Activated T-helper 9 cell treated with anti-CD3 and anti-CD28 coated beads, Interleukin-2, amount 50 U/mL, for 16 hours (primary cell): ENCODE measurements at places on chromosomes 16 and 17.

DNA sequence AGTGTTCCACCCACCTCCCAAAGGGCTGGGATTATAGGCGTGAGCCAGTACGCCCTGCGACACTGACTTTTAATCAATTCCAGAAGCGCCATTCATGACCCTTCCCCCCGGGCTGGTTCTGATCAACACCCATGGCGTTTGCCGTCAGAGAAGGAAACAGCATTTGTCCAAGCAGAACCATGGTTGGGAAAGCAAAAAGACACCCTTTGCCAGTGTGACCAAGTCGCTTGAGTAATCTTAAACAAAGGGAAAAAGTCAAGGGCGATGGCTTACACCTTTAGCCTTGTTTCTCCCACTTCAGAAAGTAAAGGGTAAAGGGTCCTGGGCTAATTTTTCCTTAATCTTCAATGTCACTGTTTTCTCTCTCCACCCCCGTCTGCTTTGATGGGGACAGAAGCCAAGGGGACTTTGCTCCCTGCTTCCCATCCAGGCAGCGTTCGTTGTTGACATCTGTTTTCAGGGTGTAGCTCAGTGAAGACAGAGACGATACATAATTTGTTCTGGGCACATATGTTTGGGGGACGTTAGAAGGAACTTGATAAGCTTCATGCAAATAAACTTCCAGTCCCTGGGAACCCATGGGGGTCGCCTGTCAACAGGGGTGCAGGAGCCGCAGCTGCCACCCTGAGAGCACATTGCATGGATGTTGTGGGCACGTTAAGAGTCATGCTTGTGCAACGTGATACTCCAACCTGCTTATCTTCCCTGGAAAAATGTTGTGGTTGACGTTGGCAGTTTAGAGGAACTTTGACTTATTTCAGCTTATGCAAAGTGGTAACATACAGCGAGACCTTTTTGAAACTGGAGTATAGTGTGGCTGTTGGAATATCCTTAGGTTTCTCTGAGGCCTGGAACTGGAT lies 50.6 kb upstream of the TANGO6 start:
- DNase-seq = no peak

- DNase-seq = peak; percentile 36
These were observed 40.5 kb upstream of the ATP2A3 start for GRCh38 chr17:4004517-4005295.

GRCh38 chr16:84594725-84595038 lies 23.2 kb downstream of the COTL1 start:
- DNase-seq = no peak

DNA sequence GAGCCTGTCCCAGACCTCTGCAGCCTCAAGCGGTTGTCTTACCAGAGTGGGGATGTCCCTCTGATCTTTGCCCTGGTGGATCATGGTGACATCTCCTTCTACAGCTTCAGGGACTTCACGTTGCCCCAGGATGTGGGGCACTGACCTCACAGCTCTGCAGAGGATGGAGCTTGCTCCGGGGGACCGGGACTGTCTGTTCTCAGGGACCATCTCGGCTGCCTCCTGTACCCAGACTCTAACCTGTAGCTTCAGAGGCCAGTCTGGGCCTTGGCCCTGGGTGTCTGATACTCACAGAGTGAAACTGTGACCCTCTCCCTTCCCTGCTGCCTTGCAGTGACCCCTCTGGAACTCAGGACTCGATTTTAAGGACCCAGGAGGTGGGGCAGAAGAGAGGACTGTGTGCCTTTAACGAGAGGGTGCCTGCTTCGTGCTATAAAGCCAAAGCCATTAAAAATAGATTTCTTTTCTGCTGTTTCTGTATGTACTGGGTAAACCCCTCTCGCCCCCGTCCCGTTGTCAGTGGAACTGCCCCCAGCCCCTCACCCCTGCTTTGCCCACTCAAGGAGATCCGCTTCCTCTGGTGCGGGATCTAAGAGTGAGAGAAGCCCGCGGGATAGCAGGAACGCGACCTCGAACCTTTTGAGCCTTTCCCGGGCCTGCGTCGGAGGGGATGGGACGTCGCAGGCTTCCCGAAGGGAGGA lies 1.1 kb upstream of the LLGL2 start:
- DNase-seq = no peak

DNA sequence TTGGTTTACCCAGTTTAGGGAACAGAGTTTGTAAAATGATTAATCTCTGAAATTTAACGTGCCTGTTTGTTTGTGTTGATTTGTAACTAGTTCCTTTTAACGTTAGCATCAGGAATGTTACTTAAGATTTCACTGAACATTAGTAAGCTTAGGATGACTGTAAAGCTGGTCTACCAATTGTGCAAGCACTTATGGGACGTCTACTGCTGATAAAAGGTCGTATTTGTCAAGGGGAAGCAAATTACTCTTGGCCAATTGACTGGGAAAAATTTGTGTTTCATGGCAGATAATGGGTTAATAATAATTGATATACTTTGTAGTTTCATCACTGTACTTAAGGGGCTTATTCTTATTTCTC lies 11.8 kb downstream of the METTL9 start:
- DNase-seq = no peak

DNA sequence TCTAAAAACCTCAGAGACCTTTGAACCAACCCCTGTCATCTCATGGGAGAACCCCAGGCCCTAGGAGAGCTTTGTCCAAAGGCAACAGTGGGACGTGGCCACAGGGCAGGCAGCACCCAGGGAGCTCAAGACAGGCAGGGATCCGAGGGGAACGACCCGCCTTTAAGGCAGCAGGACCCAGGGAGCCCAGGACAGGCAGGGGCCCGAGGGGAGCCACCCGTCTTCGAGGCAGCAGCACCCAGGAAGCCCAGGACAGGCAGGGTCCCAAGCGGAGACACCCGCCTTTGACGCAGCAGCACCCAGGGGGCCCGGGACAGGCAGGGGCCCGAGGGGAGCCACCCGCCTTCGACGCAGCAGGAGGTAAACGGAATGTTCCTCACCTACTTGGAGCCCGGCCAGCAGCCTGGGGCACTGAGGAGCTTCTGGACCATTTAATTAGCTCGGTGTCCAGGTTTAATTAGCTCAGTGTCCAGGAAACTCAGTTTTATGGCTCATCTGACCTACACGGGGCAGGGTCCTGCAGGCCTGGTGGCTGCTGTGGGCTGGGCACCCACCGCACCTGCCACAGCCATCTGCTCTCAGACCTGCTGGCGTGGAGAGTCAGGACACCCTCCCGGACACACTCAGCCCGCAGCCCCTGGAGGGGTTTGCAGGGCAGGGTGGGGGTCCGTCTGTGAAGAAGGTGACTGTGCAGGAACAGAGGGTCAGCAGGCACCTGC lies 24.4 kb downstream of the PIEZO1 start:
- no peak for DNase-seq

DNA sequence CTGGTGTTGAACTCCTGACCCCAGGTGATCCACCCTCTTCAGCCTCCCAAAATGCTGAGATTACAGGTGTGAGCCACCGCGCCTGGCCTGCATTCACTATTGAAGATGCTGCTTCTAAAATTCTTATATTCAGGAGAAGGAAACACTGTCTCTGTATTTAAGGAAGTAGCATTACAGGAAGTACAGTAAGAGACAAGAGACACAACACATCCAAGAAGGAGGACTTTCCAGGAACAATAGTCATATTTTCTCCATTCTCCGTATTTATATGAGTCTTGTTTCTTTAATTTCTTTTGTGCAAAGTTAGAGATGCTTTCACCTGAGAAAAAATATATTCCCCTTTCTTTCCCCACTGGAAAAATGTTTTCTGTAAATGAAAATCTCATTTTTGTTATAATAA lies 18.3 kb upstream of the ABCA3 start:
- DNase-seq = no peak

DNA sequence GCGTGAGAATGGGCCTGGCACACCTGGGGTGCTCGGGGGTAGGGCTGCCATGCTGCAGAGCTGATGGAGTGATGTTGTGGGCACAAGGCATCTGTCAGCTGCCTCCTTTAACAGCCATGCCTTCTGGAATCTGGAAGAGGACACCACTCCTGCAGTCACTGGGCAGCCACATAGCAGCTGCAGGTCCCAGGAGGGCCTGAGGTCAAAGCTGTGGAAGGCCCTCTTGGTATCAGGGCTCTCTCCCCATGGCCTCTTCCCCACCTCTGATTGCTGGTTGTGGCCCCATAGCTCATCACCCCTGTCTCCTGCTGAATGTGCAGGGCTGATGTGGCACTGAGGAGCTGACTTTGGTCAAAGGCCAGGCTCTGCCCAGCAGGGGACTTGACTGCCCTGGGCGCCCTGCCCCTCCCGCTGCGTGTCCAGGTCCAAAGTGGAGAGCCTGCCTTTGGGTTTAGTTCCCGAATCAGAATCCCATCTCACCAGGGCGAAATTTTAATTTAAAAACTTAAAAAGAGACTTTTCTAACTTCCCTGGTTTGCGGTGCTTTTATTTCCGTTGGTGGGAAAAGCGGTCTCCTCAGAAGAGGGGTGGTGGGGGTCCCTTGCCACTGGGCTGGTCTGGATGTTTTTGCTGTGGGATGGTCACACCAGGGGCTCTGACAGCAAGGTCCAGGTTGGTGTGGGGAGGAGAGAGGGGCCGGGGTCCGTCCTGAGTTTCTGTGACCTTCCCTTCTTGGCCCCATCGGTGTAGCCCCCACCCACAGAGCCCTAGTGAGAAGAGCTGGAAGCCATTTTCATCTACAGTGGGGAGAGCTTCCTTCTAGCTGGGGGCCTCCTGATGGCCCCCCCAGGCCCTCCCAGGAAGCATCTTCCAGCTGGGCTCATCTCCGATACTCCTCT lies 5.9 kb downstream of the UBALD2 start:
- no peak for DNase-seq

GRCh38 chr17:79001190-79002020 lies 8.2 kb downstream of the CANT1 start:
- DNase-seq = no peak

GRCh38 chr17:71762526-71762925 lies 358.3 kb upstream of the SOX9 start:
- DNase-seq = no peak

- DNase-seq = no peak
These were observed 4.4 kb downstream of the RNF166 start for GRCh38 chr16:88701581-88702370.

DNA sequence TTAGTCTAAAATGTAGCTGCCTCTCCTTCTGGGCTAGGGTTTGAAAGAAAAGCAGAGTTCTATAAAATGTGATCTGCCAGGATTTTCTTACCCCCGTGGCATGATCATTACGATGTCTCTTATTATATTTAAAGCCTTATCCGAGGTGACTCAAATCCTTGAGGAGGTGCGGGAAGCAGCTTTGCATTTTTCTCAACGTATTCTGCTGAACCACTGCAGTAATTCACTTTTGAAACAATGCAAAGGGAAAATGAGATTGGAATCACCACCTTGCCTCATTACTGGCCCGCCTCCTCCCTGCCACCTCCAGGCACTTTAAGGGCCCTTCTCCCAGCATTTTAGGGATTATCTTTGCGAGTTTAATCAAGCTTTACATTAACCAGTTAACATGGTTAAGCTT lies 9.7 kb upstream of the NOG start:
- no peak for DNase-seq

- no peak for DNase-seq
These were observed 8.5 kb downstream of the GJD3 start for GRCh38 chr17:40355804-40356758.

GRCh38 chr16:30786115-30786935 lies 680 bp downstream of the ZNF629 start:
- DNase-seq = no peak

DNA sequence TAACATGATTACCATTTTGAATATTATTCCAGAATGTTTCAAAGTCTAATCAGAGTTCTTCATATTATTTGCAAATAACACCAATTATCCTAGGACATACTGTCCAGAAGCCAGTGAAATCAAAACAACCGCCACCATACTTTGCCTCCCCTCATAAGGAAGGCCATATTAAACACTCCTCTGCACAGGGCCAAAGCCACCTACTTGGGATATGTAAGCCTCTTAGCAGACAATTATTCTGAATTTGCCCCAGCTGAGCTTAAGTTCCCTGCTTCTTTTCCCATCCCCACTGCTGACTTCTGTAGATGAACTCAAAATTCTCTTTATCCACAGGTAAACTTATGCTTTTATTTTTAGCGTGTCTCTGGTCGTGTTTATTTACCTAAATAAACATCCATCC lies 374.0 kb downstream of the KIF2B start:
- no peak for DNase-seq

DNA sequence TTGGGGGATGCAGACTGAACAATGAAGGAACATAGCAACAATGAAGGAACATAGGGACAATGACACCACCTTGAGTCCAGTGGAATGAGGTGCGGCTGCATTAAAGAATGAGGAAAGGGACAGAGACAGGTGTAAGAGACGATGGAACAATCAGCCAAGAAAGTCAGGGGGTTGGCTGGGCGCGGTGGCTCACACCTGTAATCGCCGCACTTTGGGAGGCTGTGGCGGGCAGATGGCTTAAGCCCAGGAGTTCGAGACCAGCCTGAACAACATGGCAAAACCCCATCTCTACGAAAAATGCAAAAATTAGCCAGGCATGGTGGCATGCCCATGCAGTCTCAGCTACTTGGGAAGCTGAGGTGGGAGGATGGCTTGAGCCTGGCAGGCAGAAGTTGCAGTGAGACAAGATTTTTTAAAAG lies 13.6 kb upstream of the CBFB start:
- no peak for DNase-seq

- no peak for DNase-seq
These were observed 18.8 kb upstream of the FAAP100 start for GRCh38 chr17:81570964-81571363.

DNA sequence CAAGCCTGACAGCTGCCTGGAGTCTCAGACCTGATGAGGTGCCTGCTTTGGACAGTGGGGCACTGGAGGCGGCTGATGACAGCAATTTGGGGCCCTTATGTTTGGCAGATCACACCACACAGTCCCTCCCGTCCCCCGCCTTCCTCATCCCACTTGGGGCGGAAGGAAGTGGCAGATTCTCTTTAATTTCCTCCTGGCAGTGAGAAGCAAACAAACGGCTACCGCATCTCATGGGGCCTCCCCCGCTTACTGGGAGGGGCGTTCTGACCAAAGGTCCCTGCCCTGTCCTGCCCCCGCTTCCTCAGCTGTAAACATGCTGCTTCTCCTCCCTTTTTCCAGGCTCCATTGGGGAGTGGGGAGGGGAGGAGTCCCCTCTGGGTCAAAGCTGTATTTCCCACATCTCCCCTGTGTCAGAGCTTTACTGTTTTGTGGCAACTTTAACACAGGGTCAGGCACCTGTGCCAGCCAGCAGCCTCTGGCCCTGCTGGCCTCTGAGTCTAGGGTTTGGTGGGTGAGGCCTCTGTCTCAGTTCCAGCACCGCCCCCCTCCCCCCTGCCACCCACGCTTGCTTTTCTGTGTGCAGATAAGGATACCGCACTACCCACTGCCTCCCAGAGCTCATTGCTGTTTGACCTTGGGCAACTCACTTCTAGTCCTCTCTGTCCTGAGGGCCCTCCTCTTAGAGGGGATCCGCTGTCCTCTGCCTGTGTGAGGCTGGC lies 5.4 kb upstream of the NFATC3 start:
- peak; percentile 59 for DNase-seq

GRCh38 chr16:3174618-3175148 lies 13.3 kb upstream of the OR1F1 start:
- DNase-seq = no peak

DNA sequence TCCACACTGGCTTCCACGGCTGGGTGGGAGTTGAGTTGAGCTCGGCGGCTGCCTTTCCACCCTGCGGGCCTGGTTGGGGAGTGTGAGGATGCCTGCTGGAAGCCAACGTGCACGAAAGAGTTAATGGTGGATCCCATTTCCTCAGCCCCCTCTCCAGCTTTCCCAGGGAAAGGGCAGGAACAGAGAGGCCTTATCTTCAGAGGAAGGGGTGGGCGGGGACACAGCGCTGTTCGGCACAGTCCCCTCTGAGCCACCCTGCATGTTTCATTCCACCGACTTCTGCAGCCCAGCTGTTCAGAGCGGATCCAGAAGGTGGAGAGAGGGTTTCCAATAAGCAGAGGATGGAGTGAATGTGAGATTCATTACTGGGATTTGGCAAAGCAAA lies 295.3 kb downstream of the SEC14L1 start:
- no peak for DNase-seq

- no peak for DNase-seq
These were observed 3.6 kb downstream of the LITAF start for GRCh38 chr16:11583166-11583565.
